Activated CD8-positive, alpha-beta T cell treated with anti-CD3 and anti-CD28 coated beads for 36 hours (primary cell): ENCODE measurements at places on chromosomes 3 and 15.

DNA sequence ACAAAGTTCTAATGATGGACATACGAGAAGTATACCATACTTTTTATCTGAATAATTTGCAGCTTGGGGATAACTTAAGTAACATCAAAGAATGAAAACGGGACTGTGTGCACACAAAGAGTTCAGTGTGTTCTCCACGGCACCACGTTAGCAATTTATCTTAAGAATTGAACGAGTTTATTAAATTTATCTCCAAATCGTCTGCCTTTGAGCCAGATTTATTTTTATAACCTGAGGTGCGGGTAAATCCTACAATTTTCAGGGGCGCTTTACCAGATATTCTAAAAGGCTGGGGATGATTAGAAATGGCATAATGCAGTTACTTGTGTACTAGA is 3.5 kb downstream of the CHD2 start:
- no peaks in the 10 kb centered on the region for H3K27me3 ChIP-seq
- peak overlapping the region; percentile 100 for H3K27ac ChIP-seq
- H3K4me1 ChIP-seq, result peaks cover 48% of the 10 kb centered on the region
- H3K36me3 ChIP-seq, result peaks cover 79% of the 10 kb centered on the region

DNA sequence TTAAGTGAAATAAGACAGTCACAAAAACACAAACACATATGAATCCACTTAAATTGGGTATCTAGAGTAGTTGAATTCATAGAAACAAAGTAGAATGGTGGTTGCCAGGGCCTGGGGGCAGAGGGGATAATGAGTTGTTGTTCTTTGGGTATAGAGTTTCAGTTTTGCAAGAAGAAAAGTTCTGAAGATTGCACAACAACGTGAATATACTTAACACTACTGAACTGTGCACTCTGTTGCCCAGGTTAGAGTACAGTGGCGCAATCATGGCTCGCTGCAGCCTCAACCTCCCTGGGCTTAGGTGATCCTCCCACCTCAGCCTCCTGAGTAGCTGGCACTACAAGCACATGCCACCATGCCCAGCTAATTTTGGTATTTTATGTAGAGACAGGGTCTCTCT is 14.9 kb downstream of the GRAMD2A start:
- DNase-seq, result no peak
- no peaks in the 10 kb centered on the region for H3K4me1 ChIP-seq
- H3K36me3 ChIP-seq, result no peaks in the 10 kb centered on the region
- H3K27me3 ChIP-seq, result peaks cover 25% of the 10 kb centered on the region
- no peak overlapping the region for H3K27ac ChIP-seq
- no peak overlapping the region for H3K4me3 ChIP-seq

- no peak overlapping the region for H3K27ac ChIP-seq
- H3K27me3 ChIP-seq, result no peaks in the 10 kb centered on the region
- H3K36me3 ChIP-seq, result peaks cover 38% of the 10 kb centered on the region
- DNase-seq, result no peak
- peaks cover 44% of the 10 kb centered on the region for H3K4me1 ChIP-seq
Measured at GRCh38 chr3:122396511-122396910, 12.5 kb downstream of the FAM162A start.

DNA sequence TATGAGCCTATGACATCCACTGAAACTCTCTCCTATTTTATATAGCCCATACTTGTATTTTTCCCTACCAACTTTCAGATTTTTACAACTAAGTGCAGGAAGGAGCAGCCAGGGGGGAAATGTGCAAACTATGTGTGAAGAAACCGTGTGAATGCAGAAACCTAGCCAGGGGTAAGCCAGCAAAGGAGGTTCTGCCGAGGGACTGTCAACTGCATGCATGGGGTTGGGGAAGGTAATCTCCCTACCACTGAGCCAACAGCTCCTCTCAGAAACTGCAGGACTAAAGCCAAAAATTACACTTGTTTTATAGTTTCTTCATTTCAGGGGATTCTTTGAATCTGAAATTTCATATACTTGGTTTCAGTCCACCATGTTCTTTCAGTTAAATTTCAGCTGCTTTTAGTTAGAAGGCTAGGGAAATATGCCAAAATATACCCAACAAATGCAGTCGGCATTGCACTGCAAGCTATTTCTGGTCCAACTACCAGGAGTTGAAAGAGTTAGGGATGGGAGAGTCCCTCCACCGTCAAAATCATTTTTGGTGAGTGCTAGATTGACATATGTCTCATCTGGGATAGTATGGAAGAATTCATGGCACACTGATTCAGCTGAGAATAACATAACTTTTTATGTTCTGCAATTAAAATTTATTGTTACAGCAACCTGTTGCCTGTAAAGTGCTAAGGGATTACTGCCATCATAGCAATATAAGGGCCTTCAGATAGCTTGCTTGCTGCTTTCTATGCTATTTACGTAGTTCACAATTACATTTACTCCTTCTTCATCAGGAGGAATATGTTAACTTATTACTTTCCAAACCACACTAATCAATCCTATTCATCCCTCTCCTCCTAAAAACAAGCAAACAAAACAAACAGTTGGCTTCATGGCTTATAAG is 904.2 kb downstream of the ROBO1 start:
- H3K27ac ChIP-seq, result no peak overlapping the region
- H3K27me3 ChIP-seq, result no peaks in the 10 kb centered on the region
- H3K4me3 ChIP-seq, result no peak overlapping the region
- no peak for DNase-seq
- H3K4me1 ChIP-seq, result peaks cover 3% of the 10 kb centered on the region
- H3K36me3 ChIP-seq, result no peaks in the 10 kb centered on the region

GRCh38 chr15:79724312-79724711 is 172.5 kb downstream of the MTHFS start:
- H3K27me3 ChIP-seq, result peaks cover 17% of the 10 kb centered on the region
- H3K36me3 ChIP-seq, result no peaks in the 10 kb centered on the region
- no peak overlapping the region for H3K27ac ChIP-seq

DNA sequence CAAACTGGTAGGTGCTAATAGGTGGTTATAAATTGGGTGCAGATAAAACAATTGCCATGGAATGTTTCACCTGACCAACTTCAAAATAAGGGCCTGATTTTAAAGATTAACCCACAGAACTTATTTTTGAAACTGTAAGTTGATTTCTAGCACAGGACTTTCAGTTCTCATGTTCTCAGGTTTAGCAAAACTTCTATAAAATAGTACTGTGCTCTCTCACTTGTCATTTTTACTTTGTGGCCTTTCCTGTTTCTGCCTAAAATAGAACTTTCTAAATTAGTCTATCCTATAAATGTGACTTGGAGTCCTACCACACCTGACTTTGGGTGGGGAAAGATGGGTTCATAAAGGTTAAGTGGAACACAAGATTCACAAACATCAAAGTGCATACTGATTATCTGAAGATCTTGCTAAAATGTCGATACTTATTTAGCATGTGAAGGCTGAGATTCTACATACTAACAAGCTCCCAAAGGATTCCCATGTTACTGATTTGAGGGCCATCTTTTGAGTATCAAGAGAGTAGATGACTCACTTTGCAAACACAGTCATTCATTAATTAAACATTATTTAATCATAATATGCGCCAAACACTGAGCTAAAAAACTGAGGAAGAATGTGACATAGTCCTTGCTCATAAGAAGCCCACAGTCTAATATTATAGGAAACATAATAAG is 38.6 kb downstream of the BTLA start:
- peak overlapping the region; percentile 77 for H3K27ac ChIP-seq
- H3K4me1 ChIP-seq, result peaks cover 63% of the 10 kb centered on the region
- DNase-seq, result no peak
- H3K27me3 ChIP-seq, result no peaks in the 10 kb centered on the region

- H3K4me3 ChIP-seq, result no peak overlapping the region
- H3K4me1 ChIP-seq, result peaks cover 12% of the 10 kb centered on the region
Measured at GRCh38 chr15:65630760-65631159, 9.0 kb downstream of the SLC24A1 start.

- H3K36me3 ChIP-seq, result no peaks in the 10 kb centered on the region
- no peak overlapping the region for H3K27ac ChIP-seq
- H3K27me3 ChIP-seq, result no peaks in the 10 kb centered on the region
- H3K4me3 ChIP-seq, result no peak overlapping the region
- DNase-seq, result no peak
Measured at GRCh38 chr3:55676643-55677042, 189.5 kb upstream of the WNT5A start.
